ENCODE measurements at places on chromosomes 12 and 14.

- no peak for DNase-seq
Measured at GRCh38 chr14:98928418-98928817, 343.6 kb downstream of the BCL11B start.

DNA sequence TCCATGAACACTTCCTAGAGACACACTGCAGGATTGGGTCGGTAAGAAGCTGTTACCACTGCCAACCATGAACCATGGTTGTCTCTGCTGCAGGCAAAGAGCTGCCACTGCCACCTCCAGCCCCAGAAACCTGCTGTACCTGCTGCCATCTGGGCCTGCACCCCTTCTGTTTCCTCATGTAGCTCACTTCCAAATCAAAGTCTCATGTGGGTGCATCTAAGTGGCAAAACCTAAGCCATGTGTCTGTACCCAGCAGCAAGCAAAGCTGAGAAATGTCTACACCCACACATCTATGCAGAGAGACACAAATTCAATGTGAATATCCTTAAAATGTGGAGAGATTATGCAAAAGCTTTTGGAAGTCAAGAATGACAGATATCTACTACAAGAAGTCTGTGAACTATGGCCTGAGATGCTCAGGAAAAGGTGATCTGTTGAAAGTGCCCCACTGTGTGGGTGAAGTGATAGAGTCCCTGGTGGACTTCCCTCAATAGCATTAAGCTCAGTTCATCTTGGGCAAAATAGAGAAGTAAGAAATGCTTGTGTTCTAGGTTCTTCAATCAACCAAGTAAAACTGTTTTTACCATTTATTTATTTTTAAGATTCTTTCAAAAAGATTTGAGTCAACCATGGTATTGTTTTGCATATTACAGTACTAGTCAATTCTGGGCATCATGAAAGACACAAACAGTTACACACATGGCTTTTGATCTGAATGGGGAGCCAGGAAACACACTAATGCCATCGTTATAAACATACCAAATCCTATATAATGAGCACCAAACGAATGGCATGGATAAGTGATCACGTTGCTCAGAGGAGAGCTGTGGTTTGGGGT, 64.4 kb downstream of the FOS start:
- DNase-seq = no peak

DNA sequence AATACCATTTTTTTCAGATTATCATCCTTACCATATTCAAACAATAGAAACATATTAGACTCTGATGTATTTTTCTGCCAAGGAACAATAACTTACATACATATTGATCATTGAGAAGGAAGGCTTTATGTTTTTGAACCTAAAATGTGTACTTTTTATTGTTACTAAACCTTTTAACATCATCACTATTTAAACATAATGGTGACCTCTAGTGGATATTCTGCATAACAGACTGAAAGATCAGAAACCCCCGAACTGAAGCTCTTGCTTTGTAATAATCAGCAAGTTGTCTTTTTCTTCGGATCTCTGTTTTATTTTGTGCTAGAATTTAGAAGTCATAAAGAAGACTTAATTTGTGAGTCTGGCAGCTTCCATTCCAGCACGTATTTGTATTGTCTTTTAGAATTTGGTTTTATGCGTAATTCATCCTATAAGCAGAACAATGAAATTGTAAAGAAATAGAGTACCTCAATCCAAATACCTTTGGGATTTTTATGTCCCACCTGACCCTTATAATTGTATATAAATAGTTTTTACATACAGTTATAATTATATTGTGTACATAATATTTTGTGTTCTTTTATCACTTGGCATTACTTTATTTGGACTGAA, 125.9 kb upstream of the ATF1 start:
- no peak for DNase-seq

GRCh38 chr12:113214895-113215400, 6.3 kb upstream of the TPCN1 start:
- DNase-seq = no peak

GRCh38 chr14:91464615-91465205, 45.4 kb downstream of the PPP4R3A start:
- peak; percentile 13 for DNase-seq

- DNase-seq = no peak
Measured at GRCh38 chr12:12689647-12690300, 6.2 kb downstream of the GPR19 start.

DNA sequence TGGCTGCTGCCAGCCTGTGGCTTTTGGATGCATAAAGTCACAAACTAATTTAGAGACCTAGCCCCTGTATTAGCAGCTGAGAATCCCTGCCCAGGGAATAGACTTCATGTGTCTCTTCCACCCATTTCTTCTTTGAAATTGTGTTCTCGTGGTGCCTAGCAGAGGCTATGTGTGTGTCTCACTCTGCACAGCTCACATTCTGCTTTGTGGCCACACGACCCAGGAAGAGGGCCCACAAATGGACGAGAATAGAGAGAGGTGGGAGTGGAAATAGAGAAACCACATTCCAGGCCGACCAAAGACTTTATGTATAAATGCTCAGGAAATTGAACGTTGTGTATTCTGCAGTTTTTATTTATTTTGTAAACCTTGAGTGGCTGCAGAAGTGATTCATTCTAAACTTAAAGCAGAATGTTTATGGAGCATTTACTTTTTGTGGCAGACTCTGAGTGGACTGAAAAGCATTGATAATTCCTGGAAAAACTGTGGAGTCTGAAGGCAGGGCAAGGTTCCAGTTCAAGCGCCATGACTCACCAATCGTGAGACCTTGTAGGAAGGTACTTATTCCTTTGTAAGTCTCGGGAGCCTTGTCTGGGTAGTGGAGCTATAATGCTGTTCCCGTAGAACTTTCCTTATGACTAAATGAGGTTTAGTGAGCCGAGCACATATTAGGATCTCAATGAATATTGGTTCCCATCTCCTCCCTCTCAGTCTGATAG, 9.1 kb downstream of the B4GALNT3 start:
- no peak for DNase-seq

GRCh38 chr12:63305901-63306875, 155.2 kb upstream of the AVPR1A start:
- DNase-seq = no peak

DNA sequence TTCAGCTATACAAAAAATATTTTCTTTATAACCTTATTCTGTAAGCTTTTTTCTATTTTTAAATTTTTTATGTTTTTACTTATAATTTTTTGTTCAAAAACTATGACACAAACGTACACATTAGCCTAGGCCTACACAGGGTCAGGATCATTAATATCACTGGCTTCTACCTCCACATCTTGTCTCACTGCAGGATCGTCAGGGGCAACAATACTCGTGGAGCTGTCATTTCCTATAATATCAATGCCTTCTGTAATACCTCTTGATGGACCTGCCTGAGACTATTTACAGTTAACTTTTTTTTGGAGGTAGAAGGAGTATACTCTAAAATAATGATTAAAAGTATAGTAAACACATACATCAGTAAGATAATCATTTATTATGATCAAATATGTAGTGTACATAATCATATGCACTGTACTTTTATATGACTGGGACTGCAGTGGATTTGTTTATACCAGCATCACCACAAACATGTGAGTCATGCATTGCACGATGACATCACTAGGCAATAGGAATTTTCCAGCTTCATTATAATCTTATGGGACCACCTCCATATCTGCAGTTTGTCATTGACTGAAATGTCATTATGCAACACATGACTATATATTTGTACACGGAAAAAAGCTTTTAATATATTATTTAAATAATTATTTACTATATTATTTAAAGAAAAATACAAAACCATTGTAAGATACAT, 18.5 kb upstream of the PMCH start:
- no peak for DNase-seq

DNA sequence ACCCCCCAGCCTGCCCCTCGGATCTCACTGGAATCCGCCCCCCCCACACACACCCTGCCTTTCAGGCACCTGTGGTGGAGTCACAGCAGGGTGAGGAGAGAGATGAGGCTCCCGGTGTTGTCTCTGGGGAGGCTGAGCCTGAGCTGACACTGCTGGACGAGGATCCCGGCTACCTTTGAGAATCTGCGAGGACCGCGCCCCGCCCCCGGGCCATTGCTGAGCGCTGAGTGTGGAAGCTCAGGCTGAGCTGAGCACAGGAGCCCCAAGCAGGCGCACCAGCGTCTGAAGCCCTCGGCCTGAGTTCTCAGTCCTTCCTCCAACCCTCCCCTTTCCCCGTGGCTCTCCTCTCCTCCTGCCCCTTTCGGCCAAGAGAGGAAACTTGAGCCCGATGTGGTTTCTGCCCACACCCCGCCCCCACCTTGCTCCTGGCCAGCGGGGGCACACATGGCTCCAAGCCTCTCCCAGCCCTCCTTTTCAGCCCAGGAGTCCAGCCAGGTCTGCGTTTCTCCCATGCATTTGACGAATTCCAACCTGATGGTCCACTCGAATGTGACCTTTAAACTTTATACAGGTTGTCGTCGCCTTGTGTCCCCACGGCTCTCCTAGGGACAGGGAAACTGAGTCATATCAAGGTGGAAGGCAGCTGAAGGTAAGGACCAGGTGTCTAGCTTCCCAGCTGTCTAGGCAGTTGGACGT, at the start of gene NFE2:
TSS of gene NFE2 (minus strand) at position 284 of the 696 bp plus-strand sequence. CDS start 5,767 bp downstream, outside the sequence.
- no peak for DNase-seq

DNA sequence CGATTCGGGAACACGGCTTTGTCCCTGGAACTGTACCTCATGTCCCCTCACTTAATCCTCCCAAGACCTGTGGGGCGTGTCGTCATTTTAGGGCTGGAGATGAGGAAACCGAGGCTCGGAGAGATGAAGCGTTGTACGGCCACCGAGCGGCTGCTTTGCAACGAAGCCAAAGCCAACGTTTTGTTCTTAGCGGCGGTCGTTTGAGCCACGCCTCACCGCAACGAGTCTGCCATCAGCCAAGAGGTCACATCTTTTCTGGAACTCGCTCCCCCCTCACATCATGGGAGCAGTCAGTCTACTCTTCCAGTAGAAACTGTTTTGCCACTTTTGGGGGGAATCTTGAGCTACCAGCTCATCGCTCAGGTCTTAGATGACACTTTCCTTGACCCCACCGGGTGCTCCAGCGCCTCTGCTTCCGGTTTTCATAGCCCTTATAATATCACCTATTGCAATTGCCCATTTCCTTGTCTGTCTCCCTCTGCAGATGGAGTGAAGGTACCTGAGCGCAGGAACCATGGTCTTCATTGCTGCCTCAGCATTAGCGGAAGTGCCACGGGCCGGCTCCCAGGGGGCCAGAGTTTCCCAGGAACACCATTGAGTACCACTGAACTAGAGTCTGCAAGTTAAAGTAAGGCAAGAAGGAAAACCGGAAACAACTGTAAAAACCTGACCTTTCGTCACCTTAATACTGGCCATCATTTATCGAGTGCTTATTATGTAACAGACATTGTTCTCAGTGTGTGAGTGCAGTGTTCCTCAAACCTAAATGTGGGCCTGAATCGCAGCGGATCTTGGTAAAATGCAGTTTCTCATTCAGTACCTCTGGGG, 19.6 kb downstream of the NINJ2 start:
- DNase-seq = no peak

DNA sequence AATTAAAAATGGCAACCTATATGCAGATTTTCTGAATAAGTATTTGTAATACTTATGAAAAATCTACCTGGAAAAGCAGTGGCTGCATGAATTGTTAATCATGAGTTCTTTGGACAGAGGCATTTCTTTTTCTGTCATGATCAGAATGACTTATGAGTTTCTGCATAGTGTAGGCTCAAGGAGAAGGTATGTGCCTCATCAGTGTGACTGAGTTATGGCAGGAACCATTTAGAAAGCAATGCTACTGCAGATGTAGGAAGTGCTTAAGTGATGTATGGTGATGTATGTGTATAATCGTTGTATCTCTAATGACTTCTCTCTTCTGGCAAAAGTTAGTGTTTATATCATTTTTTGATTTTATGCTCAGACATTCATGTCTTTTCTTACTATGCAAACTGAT, 816.4 kb upstream of the FBXO33 start:
- DNase-seq = no peak

DNA sequence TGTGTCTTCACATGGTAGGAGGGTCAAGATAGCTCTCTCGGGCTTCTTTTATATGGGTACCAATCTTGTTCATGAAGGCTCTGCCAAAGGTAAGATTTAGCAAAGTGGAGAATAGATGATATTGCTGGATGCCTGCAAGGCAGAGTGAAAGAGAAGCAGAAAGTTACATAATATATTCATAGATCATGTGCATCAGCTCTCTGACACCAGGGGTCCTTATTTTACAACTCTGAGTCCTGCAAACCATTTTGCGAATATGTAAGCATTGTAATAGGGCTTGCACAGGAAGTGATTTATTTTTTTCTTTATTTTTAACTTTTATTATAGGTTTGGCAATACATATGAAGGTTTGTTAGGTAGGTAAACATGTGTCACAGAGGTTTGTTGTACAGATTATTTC, 31.8 kb downstream of the CRADD start:
- no peak for DNase-seq

DNA sequence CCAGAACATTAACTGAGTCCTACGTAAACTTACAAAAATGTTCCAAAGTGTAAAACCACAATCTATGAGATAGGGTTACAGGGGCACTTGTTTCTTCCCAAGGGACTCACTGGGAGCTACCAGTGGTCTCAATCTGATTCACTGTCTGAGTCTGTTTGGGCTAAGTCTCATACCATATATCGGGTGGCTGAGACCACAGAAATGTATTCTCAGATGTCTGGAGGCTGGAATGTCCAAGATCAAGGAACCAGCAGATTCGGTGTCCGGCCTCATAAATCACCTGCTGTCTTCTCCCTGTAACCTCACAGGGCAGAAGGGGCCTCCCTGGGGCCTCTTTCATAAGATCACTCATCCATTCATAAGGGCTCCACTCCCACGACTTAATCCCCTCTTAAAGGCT, 616.3 kb upstream of the TMEM132C start:
- DNase-seq = no peak

GRCh38 chr14:56324856-56325699, 206.9 kb downstream of the PELI2 start:
- no peak for DNase-seq

- no peak for DNase-seq
Measured at GRCh38 chr12:5083955-5084849, 40.5 kb downstream of the KCNA5 start.

DNA sequence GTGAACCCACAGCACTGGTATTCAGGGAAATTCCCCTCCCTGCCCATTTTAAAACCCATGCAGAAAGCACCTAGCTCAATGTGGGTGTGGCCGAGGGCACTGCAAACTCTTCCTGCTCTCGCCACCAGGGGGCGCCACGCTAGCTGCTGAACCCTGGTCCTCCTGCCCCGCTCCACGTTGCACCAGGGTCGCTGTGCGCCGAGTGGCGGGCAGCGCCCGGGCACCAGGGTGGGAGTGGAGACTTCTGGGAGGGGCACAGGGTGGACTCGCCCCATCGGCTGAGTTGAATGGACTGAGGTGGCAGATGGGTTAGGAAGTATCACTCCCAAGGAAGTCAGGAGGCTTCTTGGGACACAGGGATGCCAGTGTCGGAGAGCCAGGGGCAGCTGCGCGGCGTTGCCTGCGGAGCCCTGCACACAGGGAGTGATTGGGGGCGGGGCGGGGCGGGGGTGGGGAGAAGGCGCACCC, 48.1 kb upstream of the BCL11B start:
- peak; percentile 79 for DNase-seq

GRCh38 chr12:785706-786105, 33.3 kb downstream of the WNK1 start:
- no peak for DNase-seq

- DNase-seq = no peak
Measured at GRCh38 chr14:101134851-101135433, 231.4 kb upstream of the RTL1 start.

GRCh38 chr12:2118481-2119255, 65.9 kb downstream of the CACNA1C start:
- DNase-seq = no peak

- DNase-seq = peak; percentile 21
Measured at GRCh38 chr14:59465316-59466135, at the start of gene GPR135. TSS of gene GPR135 (minus strand) at chr14:59465380. CDS start at chr14:59465226, 154 bp downstream.

- DNase-seq = no peak
Measured at GRCh38 chr14:66311990-66312389, 174.2 kb upstream of the CCDC196 start.

GRCh38 chr14:55249423-55249822, 21.8 kb upstream of the FBXO34 start:
- no peak for DNase-seq
